Testis (tissue), 5 donors: ENCODE measurements at places on chromosomes 13 and 19. TPM values are rescaled to one million over a fixed set of nuclear protein-coding genes. Genes with fewer than 3 reads are reported as not detected.

The GRIN2D gene
- 2.4 TPM for total RNA-seq

The ABHD13 gene
- total RNA-seq, result 7.4 TPM

The SCN1B gene
- 3.5 TPM for total RNA-seq

The ZNF878 gene
- 0.31 TPM for total RNA-seq

The TNFSF9 gene
- total RNA-seq, result 8.4 TPM

The LILRA1 gene
- total RNA-seq, result 0.50 TPM

DNA sequence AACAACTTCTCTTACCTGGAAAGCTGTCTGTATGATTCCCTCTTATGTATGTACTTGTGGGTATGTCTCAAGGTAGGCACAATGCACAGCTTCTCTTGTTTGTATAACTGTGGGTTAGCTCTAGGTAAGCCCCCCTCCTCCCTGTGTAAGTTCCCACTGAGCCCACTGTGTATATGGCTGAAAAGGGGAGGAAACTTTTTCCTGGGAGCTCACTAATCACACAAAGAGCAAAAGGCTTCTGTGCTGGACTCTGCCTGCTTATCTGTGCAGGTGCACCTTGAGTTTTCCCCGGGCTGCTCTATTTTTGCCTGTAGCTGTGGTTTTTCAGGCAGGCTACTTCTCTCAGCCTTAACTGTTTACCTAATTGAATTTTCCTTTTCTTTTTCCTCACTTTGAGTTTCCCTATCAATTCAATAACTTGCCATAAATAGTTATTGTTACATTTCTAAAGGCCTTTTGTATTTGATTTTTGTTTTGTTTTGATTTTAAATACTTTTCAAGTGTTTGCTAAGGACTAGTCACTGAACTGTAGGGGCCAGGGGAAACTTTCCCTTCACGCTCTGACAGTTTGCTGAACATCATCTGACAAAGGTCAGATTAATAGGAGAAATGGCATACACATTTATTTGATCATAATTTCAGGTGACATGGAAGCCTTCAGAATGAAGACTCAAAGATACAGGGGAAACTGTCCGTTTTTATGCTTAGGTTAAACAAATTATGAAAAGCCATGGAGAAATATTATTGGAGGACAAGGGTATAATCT lies 423.5 kb upstream of the ATXN8OS start:
- no peaks in the 10 kb centered on the region for H3K27me3 ChIP-seq
- DNase-seq, result no peak
- H3K4me1 ChIP-seq, result no peaks in the 10 kb centered on the region
- no peak overlapping the region for H3K27ac ChIP-seq
- no peaks in the 10 kb centered on the region for H3K36me3 ChIP-seq

DNA sequence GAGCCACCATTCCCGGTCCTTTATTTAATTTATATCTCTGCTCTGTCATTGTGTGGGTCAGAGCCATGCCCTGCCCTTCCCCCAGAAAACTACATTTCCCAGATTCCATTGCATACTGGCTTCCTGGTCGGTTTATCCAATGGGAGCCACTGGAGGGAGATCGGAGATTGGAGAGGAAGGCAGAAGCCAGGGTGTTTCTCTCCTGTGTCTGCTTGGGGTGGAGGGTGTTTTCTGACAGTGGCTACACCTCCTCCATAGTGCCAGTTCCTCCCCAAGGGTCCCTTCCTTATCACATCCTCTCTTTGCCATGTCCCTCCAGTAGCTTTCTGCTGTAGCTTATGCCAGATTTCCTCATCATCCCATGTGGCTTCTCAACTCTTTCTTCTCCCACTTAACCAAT lies 19.0 kb downstream of the OLFM2 start:
- peak; percentile 47 for DNase-seq
- no peaks in the 10 kb centered on the region for H3K36me3 ChIP-seq
- no peaks in the 10 kb centered on the region for H3K27me3 ChIP-seq
- peaks cover 4% of the 10 kb centered on the region for H3K4me1 ChIP-seq
- H3K27ac ChIP-seq, result no peak overlapping the region

DNA sequence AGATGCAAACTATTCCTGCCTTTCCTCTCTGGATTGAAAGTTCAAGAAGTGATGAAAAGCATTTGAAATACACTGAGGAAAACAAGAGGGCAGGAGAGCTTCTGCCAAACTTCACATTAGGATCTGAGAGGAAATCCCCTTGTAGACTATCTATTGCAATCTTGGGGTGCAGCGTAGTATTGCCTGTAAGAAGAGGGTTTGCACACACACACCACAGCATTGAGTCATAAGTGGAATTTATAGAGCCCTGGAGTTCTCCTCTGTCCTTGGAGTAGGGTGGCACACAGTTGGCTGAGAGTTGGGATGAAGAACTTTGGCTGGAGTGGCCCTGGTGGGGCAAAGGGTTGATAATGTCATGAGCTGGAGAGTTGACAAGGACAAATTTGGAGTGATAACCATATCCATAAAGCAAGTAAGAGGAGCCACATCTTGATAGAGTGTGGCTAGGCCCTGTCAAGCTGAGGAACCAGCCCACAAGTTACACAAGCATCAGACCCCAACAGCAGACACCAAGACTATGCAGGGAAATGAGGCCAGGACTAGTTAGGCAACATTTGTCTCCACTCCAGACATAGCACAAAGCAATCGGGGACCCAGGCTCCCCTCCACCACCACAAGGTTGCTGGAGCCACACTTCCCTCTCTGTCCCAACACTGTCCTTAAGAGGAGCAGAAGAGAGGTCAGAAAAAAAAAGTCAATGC lies 520.9 kb downstream of the KLF5 start:
- H3K4me3 ChIP-seq, result no peak overlapping the region
- no peak for DNase-seq
- no peaks in the 10 kb centered on the region for H3K27me3 ChIP-seq
- H3K4me1 ChIP-seq, result no peaks in the 10 kb centered on the region

DNA sequence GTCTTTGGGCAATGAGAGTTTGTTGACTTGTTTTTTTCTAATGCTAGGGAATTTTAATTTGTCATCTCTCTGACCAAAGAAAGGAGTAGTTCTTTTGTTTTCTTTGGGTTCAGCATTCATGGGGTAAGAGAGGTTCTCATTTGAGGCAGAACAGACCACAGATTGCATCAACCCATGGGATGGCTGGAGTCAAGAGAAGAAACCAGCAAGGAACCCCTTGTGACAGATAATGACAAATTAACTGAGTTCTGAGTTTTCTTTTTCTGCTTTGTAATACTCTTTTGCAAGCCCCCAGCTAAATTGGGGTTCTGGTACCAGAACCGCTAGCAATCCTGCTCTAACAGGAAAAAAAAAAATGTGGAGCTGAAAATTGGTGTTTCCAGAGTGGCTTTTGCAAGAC lies 864.1 kb downstream of the DIAPH3 start:
- no peak overlapping the region for H3K27ac ChIP-seq
- no peaks in the 10 kb centered on the region for H3K27me3 ChIP-seq

- DNase-seq, result peak; percentile 19
- no peak overlapping the region for H3K27ac ChIP-seq
- no peaks in the 10 kb centered on the region for H3K27me3 ChIP-seq
- H3K4me3 ChIP-seq, result no peak overlapping the region
These were observed 242.1 kb downstream of the FGF9 start for GRCh38 chr13:21913010-21913409.

DNA sequence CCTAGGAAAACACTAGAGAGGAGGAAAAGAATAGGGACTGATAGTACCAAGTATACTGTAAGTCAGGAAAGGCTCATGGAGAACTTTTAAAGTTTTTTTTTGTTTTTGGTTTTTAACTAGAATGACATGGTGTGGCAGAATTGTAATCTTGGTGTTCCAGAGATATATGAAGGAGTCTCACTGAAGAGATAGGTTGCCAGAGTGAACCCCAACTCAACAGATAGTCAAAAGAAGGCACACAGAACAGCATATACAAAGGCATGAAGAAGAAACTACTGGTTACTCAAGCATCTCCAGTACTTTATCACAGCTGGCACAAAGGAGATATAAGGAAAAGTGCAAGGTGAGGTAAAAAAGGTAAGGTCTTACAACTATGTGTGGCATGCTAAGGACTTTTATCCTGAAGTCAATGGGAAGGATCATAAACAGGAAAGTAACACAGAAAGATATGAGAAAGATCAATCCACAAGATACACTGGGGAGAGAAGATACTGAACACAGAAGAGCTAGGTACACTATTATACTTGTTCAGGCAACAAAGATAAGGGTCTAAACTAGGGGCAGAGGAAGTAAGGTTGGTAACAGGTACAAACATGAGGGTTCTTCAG lies 6.0 kb downstream of the KPNA3 start:
- no peaks in the 10 kb centered on the region for H3K36me3 ChIP-seq
- H3K4me1 ChIP-seq, result peaks cover 10% of the 10 kb centered on the region
- H3K27me3 ChIP-seq, result no peaks in the 10 kb centered on the region
- no peak for DNase-seq
